ENCODE measurements at places on chromosomes 12 and 14. TPM values are rescaled to one million over a fixed set of nuclear protein-coding genes. Genes with fewer than 3 reads are reported as not detected.

DNA sequence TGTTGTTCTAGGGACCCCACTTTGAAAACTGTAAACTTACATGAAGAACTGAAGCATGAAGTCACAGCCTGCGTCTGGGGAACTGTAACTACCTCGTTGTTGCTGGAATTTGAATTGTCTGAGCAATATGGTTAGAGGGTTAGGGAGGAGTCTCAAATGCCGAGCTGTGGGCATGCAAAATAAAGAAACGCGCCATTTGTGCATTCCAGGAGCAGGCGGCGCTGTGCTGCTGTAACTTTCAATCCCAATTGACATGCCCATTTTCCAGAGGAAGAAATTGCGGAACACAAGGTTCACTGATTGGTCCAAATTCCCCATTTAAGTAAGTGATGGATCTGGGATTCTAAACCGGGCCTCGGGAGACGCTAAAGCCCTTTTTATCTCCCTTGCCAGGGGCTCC is 61.3 kb downstream of the ZNF664 start:
- no peak for DNase-seq

DNA sequence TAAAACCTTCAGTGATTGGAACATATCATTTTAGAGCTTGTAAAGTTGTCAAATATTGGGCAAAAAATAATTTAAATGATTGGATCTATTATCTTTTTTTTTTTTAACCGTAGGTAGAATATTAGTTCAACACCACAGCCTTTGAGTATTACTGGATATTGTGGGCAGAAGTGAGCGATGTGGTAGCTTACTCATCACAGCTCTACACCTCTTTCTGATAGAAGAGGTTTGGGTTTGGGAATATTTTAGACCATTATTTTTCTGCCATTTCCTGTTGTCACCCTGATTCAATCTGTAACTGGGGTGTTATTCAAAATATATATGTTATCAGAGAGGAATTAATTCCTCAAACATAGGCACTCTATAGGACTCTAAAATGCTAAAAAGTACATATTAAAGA is 34.8 kb upstream of the SLC38A2 start:
- no peak for DNase-seq

DNA sequence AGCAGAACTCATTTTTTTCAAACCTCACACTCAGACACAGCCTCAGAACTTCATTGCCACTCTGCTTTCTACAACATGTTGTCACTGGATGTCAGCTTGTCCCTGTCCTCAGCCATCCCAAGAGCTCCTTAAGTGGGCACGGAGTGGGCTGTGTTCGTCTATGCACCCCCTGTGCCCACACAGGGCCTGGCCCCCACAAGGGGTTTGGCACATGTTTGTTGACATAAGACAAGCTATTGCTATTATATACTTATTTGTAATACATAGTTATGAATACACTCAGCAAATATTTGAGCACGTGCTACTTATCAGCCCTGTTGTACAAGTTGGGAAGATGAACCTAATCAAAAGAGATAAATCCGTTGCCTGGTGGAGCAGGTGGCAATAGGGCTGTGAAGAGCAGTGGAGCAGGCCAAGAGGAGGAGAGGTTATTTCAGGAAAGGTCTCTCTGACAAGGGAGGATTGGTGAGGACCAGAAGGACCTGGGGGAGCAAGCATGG is 4.3 kb upstream of the BDKRB1 start:
- no peak for DNase-seq

GRCh38 chr14:33534632-33535031 is 416.2 kb downstream of the EGLN3 start:
- no peak for DNase-seq

GRCh38 chr14:22231018-22231417 is 358.0 kb downstream of the DAD1 start:
- DNase-seq, result no peak

GRCh38 chr12:58678753-58679152 is 241.6 kb downstream of the LRIG3 start:
- no peak for DNase-seq

DNA sequence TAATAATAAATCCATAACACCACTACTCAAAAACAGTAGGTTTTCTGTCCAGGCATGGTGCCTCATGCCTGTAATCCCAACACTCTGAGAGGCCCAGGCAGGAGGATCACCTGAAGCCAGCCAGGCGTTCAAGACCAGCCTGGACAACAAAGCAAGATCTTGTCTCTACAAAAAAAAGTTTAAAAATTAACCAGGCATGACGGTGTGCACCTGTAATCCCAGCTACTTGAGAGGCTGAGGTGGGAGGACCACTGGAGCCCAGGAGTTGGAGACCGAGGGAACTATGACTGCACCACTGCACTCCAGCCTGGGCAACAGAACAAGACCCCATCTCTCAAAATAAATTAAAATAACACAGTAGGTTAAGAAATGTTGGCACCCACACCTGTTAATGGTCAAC is 44.5 kb upstream of the AP4S1 start:
- no peak for DNase-seq

- DNase-seq, result no peak
These were observed 4.3 kb downstream of the PLEKHG6 start for GRCh38 chr12:6314776-6315175.

- DNase-seq, result no peak
These were observed 155.5 kb downstream of the ZFP36L1 start for GRCh38 chr14:68637106-68638021.

GRCh38 chr12:60391051-60391450 is 795.2 kb downstream of the SLC16A7 start:
- DNase-seq, result no peak

GRCh38 chr12:96878704-96879103 is 28.4 kb upstream of the NEDD1 start:
- DNase-seq, result no peak

- no peak for DNase-seq
These were observed 72.3 kb downstream of the SRGAP1 start for GRCh38 chr12:63916561-63917476.

DNA sequence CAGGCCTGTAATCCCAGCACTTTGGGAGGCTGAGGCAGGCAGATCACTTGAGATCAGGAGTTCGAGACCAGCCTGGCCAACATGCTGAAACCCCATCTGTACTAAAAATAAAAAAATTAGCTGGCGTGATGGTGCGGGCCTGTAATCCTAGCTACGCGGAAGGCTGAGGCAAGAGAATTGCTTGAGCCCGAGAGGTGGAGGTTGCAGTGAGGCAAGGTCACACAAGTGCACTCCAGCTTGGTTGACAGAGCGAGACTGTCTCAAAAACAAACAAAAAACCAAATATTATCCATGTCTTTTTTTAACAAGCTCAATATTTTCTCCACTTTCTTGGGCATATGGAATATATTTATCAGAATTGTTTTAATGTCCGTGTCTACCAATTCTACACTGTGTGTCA is 89.6 kb downstream of the LMNTD1 start:
- DNase-seq, result no peak

- DNase-seq, result no peak
These were observed 5.2 kb downstream of the NFKBIA start for GRCh38 chr14:35399083-35399937.

GRCh38 chr14:100275214-100275613 is 31.0 kb downstream of the SLC25A29 start:
- DNase-seq, result no peak

- no peak for DNase-seq
These were observed 74.4 kb upstream of the TRHDE start for GRCh38 chr12:72197790-72198189.

DNA sequence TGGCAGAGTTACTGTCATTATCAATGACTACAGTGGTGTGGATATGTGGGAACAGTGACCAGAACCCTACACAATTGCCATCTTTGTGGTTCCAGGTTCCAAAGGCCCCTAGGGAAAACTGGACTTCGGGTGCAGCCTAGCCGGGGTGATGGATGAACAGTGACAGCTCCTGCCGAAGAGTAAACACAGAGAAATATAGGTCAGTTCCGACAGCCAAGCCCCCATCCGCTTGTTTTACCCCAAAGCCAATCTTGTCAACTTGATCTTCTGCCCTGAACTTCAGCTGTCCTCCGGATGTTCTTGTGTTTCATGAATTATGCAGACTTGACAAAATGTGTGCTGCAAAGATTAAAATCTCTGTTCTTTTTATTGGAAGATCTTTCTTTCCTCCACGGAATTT is 200.4 kb upstream of the SRRM4 start:
- no peak for DNase-seq

GRCh38 chr12:88834226-88834625 is 254.0 kb upstream of the KITLG start:
- DNase-seq, result no peak

GRCh38 chr14:44385906-44386305 is 121.2 kb downstream of the FSCB start:
- no peak for DNase-seq

- no peak for DNase-seq
These were observed 31.5 kb downstream of the COA8 start for GRCh38 chr14:103594265-103594664.

DNA sequence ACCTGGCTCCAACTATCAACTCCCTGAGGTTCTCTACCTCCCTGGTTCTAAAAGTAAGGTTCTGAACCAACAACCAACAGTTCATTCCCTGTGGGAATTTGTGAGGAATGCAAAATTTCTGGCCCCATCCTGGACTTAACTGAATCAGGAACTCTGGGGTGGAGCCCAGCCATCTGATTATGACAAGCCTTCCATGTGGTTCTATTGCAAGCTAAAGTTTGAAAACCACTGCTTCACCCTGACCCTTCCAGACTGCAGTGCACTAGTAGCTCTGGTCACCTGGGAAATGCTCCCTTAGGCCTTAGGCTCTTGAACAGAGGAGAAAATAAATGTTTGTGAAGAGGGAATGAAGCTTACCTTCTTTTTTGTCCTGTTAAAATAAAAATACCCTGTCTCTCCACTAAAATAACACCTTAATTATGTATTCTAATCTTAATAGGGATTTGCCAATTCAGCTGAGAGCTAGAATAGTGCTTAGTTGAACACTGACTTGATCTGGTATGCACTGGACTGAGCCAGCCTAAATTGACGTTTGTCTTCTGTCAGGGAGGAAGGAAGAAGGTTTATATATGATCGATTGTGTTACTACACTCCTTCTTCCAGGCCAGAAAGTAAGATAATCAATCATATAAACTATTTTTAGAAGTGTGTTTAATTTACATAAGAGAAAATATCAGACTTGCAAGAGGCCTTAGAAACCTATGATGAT is 39.1 kb upstream of the DDHD1 start:
- no peak for DNase-seq

DNA sequence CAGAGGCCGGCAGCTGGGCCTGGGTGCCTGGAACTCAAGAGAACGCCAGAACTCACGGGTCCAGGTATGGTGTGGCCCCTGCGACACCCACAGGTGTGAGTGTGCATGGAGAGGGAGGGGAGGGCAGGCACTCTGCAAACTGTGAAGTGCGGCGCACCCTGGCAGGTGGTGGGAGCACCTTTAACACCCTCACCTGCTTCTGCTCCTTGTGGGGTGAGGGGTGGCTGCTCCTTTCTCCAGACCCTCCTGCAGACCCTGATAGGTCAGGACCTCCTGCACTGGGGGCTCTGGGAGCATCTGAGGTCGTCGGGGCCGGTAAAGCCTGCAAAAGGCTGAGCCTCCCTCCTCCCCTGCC is 324.7 kb upstream of the SFSWAP start:
- DNase-seq, result no peak

GRCh38 chr12:131573631-131574394 is 137.1 kb upstream of the SFSWAP start:
- no peak for DNase-seq

GRCh38 chr14:89033756-89034155 is 209.3 kb downstream of the TTC8 start:
- DNase-seq, result no peak

DNA sequence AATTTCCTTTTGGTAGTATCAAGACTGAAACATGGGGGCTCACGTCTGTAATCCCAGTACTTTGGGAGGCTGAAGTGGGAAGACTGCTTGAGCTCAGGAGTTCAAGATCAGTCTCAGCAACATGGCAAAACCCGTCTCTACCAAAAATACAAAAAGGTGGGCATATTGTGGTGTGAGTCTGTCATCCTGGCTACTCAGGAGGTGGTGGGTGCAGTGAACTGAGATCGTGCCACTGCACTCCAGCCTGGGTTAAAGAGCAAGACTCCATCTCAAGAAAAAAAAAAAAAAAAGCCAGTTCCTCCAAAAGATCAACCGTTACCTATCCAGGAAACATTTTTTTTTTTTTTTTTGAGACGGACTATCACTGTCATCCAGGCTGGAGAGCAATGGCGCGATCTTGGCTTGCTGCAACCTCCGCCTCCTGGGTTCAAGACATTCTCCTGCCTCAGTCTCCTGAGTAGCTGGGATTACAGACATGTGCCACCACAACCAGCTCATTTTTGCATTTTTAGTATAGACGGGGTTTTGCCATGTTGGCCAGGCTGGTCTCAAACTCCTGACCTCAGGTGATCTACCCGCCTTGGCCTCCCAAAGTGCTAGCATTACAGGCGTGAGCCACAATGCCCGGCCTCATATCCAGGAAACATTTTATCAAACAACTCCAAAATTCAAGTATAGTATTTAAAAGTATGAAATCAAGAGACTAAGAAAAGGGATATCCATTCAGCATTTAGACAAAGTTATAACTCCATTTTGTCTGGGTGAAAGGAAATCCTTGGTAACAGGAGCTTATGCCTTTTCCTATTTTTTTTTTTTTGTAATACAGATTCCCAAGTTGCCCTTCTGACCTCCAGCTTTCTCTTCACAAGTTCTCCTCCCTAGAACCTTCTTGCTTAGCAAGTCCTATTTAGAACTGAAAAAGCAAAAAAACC is 3.4 kb downstream of the ACIN1 start:
- no peak for DNase-seq

GRCh38 chr14:72801381-72801812 is 92.5 kb downstream of the DPF3 start:
- DNase-seq, result no peak

DNA sequence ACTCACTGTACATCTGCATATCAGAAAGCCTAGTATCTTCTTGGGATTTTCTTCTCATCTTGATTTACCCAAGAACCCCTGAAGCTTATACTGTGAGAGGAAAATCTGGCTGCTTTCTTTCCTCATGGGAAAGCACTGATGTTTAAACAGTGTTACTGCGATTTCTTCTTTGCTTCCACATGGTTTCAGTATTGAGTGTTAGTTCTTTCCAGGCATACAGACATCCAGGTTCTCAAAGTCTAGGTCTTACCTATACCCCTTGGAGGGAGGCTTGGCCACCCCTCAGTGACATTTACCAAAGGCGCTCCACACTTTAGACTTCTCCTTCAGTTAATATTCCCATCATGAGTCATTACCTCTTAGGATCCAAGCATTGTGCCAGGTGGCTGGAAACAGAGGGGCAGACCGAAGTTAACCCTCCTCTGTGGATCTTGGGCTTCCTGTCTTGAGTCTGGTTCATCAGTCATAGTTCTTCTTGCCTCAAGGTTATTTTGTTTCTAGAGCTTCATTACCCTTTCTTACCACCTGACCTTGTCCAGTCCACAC is 79.1 kb downstream of the TMEM117 start:
- DNase-seq, result no peak

GRCh38 chr12:95368931-95369330 is 105.0 kb upstream of the METAP2 start:
- DNase-seq, result no peak

- DNase-seq, result no peak
These were observed 58.7 kb downstream of the KTN1 start for GRCh38 chr14:55638665-55639064.

The MANSC4 gene
- 0.39 TPM for polyA plus RNA-seq

The PRPH gene
- 0.59 TPM for polyA plus RNA-seq

The LAG3 gene
- polyA plus RNA-seq, result 1.7 TPM

The AJUBA gene
- 75.1 TPM for polyA plus RNA-seq

The MRPS35 gene
- polyA plus RNA-seq, result 90.6 TPM

The CHURC1 gene
- 59.9 TPM for polyA plus RNA-seq

The HOXC11 gene
- polyA plus RNA-seq, result 1.4 TPM

The PRIM1 gene
- 20.3 TPM for polyA plus RNA-seq

The HCAR2 gene
- 0.41 TPM for polyA plus RNA-seq

The SIRT4 gene
- 4.3 TPM for polyA plus RNA-seq

The EML1 gene
- 37.5 TPM for polyA plus RNA-seq

The ENDOU gene
- polyA plus RNA-seq, result 0.31 TPM

The MMP17 gene
- polyA plus RNA-seq, result 1.1 TPM

The C12orf50 gene
- 0.27 TPM for polyA plus RNA-seq

The SLC5A8 gene
- 24.3 TPM for polyA plus RNA-seq

All from left renal cortex interstitium (tissue), 4 donors.